ENCODE measurements at places on chromosomes 16 and 17. TPM values are rescaled to one million over a fixed set of nuclear protein-coding genes. Genes with fewer than 3 reads are reported as not detected.

The KRTAP3-1 gene
- total RNA-seq, result 1.6 TPM

The COIL gene
- total RNA-seq, result 22.3 TPM

The METTL26 gene
- 179 TPM for total RNA-seq

GRCh38 chr17:39951924-39952679 is 10.7 kb upstream of the GSDMA start:
- H3K27me3 ChIP-seq, result no peaks in the 10 kb centered on the region
- DNase-seq, result no peak
- H3K4me3 ChIP-seq, result peak overlapping the region; percentile 60
- no peak overlapping the region for H3K27ac ChIP-seq
- no peaks in the 10 kb centered on the region for H3K36me3 ChIP-seq

DNA sequence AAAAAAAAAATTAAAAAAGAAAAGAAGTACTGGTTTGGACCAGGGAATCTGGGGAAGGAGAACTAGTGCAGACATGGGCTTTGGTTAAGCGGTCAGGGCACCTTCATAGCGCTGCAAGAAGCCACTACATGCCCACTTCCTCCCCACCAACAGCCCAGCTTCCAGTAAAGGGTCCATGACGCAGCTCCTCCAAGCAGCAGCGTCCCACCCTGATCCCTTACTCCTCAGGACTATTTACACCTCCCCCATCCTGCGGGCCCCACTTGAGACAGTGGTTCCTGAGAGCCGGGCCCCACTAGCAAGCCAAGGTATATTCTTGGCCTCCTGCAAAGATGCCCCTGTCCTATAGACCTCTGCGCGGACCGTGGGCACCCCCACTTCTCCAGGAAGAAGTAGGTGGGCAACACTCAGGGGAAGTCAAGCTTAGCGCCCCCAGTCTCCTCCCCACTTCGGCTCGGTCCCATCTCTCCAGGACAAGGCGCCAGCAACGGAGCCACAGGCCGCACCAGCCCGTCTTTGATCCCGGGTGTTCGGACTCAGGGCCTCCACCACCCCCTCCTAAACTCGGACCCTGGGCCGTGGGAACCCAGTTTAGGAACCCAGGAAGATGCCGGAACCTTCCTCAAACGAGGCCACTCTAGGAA is 913 bp upstream of the PRR14 start:
- H3K27me3 ChIP-seq, result no peaks in the 10 kb centered on the region
- no peaks in the 10 kb centered on the region for H3K36me3 ChIP-seq
- no peak for DNase-seq
- 0 out of 2 replicates have a peak, but pooled peaks cover 4% of the 10 kb centered on the region for H3K4me1 ChIP-seq
- H3K27ac ChIP-seq, result no peak overlapping the region

DNA sequence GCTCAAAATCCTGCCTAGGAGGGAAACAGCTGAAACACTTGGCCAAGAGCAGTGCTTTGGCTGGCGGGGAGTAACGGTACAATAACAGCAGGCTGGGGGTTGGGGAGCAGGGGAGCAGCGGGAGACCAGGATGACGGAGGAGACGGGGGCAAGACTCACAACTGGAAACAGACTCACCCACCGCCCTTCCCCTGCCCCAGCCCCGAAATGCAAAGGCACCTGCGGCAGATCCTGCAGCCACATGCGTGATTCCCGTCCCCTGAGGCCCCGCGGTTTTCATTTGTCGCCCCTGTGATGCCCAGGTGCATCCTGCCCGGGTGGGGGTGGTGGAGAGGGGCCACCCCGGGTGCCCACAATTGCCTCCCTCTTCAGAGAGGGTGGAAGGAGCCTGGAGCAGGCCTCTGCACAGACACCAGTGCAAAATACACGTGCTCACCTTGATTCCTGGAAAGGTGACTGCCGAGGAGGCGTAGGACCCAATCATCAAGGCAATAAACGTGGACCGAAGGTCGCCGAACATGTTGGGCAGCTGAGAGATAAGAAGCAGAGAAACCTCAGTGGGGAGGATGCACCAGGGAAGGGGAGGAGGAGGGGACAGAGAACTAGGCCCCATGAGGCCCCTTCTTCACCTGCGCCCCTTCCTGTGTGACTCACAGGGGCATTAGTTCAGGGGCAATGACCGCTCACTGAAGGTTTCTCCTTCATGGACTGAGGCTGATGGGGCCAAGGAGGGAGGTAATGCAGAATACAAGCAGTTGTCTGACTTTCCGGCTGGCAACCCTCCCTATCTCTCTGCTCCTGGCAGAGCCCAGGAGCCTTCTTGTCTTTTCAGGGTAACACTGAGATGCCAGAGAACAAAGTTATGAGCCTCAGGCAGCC is 30.4 kb upstream of the PITPNA start:
- no peak for DNase-seq
- peaks cover 13% of the 10 kb centered on the region for H3K4me1 ChIP-seq
- H3K4me3 ChIP-seq, result no peak overlapping the region
- no peaks in the 10 kb centered on the region for H3K27me3 ChIP-seq
- no peaks in the 10 kb centered on the region for H3K36me3 ChIP-seq
- no peak overlapping the region for H3K27ac ChIP-seq

DNA sequence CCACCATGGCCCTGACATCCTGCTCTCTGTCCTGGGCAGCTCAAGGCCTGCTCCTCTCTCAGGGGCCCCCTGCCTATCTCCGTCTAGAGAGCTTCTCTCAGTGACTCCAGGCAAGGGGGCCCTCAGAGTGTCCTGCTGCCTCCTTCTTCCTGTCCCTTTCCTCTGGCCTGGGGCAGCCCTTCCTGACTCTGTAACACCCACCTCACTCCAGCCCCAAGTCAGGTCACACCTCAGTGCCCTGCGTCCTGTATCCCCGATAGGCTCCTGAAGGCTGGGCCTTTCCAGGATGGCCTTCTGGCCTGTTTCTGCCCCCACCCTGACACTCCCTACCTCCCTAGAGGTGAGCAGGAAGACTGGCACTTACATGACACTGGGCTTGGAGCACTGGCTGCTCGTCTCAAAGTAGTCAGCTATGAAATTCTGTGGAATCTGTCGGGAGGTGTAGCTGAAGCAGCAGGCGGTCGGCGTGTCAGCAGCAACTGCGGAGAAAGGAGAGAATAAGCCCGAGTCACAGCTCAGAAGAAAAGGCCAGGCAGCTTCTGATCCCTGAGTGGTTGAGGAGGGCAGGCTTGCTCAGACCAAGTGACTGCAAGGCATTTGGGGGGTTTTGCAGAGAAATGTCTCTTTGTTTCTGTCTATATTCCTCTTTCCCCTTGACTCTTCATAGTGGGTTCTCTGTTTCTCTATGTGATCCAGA is 976 bp downstream of the CCL3L1 start:
- no peak for DNase-seq
- 0 out of 2 replicates have a peak, but pooled peaks cover 5% of the 10 kb centered on the region for H3K27me3 ChIP-seq
- H3K4me1 ChIP-seq, result no peaks in the 10 kb centered on the region
- no peaks in the 10 kb centered on the region for H3K36me3 ChIP-seq

DNA sequence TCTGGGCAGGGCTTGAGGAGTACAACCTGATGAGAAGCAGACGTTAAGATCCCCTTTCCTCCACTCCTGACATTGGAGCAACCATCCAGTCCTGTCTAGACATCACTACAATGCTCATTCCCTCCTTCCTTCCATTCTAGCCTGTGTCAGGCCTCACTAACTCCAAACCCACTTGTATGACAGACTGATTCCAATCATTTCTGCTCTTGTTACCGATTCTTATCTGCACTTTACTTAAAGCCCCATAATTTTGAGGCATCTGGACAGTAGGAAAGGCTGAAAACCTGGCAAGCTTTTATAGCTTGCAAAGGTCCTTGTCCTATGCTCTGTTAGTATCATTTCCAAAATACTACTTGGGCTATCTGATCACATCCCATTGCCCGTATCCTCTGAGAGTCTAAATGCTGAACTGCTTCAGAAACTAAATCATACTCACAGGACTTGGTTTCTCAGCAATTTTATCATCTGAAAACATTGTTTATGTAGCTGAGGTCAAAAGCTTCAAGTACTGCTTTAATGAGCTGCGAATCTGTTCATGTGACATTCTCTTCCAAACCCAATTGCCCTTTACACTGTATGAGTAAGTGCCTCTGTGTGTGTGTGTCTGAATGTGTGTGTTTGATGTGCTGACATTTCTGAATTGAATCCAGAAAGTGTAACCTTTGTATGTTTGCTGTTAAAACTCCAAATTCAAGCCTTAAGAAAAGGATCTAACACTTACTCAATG is 57.2 kb upstream of the CACNG3 start:
- H3K4me1 ChIP-seq, result no peaks in the 10 kb centered on the region
- H3K27me3 ChIP-seq, result no peaks in the 10 kb centered on the region
- H3K36me3 ChIP-seq, result no peaks in the 10 kb centered on the region
- no peak overlapping the region for H3K27ac ChIP-seq

DNA sequence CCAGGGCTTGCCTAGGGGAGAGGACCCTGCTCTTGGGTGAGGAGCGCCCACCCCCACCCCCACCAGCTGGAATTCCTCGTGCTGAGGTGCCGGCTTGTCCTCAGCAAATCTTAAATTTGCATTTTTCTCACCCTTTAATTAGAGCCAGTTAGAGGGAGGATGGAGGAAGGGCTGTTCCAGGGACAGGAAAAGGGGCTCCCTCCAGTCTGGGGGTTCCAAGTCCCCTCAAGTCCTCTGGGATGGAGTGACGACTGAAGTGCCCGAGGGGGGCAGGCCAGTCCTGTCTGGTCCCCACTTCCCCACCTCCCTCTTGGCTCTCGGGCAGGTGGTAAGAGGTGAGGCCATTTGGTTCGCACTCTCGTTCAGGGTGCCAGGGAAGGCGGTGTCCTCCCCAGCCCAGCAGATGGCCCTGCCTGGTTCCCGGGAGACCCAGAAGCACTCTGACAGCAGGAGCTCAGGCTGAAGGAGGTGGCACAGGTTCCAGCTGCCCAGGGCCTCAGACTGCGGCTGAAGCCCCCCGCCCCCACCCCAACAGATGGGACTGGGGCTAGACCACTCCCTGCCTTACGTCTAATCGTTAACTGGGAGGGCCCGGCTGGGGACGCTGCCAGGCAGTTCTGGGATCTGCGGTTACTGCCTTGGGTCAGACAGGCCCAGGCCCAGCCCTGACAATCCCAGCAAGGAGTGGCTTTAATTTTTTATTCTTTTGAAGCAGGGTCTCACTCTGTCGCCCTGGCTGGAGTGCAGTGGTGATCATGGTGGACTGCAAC is 2.2 kb downstream of the RAB26 start:
- no peaks in the 10 kb centered on the region for H3K27me3 ChIP-seq
- peak; percentile 43 for DNase-seq
- peaks cover 31% of the 10 kb centered on the region for H3K4me1 ChIP-seq
- H3K4me3 ChIP-seq, result peak overlapping the region; percentile 67
- H3K27ac ChIP-seq, result no peak overlapping the region

Data from PC-3 (cell line).